Activated CD4-positive, alpha-beta T cell treated with anti-CD3 and anti-CD28 coated beads, Interleukin-2, amount 50 U/mL, for 4 hours (primary cell): ENCODE measurements at places on chromosomes 2 and 18.

DNA sequence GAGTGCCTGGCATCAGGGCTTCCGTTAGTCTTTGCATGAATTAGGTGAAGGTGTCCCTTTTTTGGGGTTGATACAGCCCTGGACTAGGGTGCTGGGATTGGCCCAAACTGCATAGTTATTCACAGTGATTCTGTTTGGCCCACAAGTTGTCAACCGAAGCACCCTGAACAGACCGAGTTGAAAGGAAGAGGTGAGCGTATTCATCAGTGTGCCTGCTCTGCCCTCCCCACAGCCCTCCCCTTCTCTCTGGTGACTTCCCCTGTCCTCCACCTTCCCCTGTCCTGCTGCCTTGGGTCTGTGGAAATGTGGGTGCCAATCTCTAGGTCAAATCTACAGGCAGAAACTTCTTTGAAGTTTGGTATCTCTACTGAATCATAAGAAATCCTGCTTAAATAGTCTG, 330.5 kb downstream of the DYSF start:
- DNase-seq: no peak

DNA sequence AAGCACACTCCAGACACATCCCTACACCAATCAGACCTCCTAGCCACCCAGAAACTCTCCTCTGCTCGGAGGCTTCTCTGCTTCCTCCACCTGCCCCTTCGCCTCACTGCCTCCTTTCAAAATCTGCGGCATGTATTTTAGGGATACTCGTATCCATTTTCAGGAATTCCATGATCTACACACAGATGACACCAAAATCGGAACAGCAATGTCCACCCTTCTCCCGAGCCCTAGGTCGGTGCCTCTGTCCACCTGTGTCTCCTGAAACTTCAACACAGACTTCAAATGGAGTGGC, 1.4 kb upstream of the SH3BP4 start:
- DNase-seq: no peak

GRCh38 chr2:218536804-218537494, 31.2 kb downstream of the USP37 start:
- no peak for DNase-seq

DNA sequence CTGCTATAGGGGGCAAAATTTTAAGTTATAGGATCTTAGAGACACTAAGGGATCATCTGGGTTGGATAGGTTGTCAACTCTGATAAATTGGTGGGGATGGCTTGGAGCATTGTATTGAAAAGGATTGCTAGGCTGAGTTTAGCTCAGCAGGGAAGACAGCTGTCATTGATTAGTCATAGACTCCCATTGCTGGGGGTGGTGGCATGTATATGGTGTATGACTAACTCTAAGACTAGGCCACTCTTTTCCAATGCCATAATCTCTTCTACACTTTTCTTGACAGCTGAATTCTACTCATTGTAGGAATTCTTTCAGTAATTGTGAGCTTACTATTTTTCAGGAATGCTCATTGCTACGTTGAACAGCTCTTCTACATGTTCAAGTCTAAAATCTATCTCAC, 81.3 kb upstream of the PELI1 start:
- no peak for DNase-seq

GRCh38 chr2:24724111-24724775, 68.9 kb downstream of the PTRHD1 start:
- no peak for DNase-seq

- DNase-seq: no peak
Observed at GRCh38 chr18:77111449-77111848, 21.1 kb downstream of the MBP start.

GRCh38 chr2:174493549-174494331, 6.9 kb upstream of the GPR155 start:
- DNase-seq: no peak

GRCh38 chr2:202278036-202278760, 12.6 kb downstream of the NOP58 start:
- DNase-seq: no peak

DNA sequence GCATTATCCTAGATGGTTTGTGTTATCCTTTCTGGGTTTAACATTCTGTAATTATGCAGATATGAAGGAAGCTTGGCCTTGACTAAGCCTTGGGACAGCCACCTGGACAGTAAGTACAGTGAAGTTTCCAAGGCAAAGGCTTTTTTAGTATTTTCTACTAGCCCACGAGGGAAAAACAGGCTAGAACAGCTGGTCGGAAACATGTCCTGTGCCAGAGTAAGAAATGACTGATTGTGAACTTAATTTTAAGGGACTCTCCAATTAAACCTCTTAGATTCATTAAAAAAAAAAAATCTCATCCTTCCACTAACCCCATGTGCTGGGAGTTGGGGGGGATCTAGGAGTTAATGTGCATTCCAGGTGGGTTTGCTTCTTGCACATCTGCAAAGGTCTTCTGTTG, 720.8 kb downstream of the SLC4A3 start:
- no peak for DNase-seq

DNA sequence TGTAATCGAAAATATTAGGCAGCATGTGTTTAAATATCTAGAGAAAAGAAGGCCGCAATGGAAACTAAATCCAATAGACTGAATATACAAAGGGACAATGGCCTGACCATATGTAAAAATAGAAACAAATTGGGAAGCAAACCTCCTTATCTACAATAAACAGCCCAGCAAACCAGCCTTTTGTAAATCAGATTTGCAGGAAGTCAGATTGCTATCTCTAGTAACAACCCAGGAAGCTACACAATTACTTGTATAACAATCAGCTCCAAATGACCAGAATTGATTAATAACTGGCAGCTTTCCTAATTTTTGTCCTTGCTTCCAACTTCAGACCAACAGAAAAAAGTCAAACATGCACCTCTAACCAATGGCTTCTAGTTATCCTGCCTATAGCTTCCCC, 860.0 kb downstream of the CPS1 start:
- DNase-seq: no peak

GRCh38 chr2:96484091-96484490, 21.1 kb downstream of the NEURL3 start:
- DNase-seq: no peak

DNA sequence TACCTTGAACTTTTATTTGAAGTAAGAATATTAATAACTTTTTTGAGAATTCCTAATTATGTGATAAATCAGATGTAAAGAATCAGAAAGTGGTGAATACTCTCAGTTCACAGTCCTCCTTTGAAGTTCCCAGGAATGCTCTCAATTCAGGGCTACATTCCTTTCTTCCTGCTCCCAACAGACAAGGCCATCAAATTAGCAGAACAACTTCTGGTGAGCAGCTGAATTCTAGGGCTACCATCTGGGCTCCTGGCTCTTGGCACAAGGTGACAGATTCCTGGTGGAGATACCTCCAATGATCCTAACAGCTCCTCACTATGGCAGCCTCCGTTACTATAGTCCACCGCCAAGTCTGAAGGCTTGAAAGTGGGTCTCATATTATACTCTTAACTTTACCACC, 37.8 kb upstream of the OLA1 start:
- DNase-seq: no peak

DNA sequence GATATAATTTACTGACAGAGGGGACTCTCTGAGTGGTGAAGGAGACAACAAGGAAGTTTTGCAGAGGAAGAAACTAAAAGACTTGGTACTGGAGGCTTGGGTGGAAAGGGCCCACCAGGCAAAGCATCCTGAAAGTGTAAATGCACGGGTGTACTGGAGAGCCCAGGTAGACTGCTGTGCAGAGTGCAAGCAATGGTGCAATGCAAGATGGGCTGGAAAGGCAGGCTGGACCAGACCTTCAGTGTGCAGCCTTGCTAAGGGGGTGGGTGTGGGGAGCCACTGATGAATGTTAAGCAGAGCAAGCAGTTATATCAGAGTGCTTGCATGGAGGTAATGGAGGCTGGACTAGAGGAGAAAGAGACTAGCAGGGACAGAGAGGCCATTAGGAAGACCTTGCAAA, 10.7 kb downstream of the C2orf74 start:
- DNase-seq: no peak

DNA sequence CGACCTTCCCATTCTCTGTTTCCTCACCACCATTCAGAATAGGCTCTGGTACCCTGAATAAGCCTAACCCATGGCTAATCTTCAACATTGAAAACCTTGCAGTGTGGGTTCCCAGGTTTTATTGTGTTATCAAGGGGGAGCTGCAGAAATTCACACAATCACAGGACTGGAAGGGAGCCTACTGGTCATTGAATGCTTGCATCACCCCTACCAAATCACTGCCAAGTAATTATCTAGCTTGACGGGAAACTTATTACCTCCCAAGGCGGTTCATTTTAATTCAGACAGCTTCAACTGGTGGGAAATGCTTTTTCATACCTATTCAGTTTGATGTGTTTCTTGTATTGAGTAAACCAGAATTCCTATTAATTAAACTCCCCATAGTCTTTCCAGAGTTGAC, 33.6 kb upstream of the EFEMP1 start:
- no peak for DNase-seq

DNA sequence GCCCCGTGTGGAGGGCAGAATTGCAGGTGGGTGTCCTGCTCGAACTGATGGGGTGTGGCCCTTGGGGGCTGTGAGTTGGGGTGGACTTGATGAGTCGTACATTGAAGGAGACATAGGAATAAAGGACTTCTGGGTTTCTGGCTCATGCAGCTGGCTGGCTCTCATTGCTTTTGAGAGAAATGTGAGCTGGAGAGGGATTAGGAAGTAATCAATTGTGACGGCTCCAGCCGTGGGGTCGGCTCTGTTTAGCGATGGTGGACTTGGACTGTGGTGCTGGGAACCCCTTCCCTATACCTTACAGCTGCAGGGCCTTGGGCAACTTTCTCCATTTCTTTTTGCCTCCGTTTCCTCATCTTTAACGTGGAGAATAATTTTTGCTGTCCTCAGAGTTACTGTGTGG, 9.2 kb downstream of the IMPA2 start:
- DNase-seq: no peak

GRCh38 chr18:63213331-63213900, 106.2 kb downstream of the BCL2 start:
- DNase-seq: peak; percentile 38

- DNase-seq: no peak
Observed at GRCh38 chr2:235698028-235698427, 204.2 kb downstream of the AGAP1 start.

GRCh38 chr2:127415593-127416505, 2.4 kb upstream of the PROC start:
- DNase-seq: peak; percentile 82

GRCh38 chr18:48470484-48471180, 61.4 kb upstream of the ZBTB7C start:
- no peak for DNase-seq

DNA sequence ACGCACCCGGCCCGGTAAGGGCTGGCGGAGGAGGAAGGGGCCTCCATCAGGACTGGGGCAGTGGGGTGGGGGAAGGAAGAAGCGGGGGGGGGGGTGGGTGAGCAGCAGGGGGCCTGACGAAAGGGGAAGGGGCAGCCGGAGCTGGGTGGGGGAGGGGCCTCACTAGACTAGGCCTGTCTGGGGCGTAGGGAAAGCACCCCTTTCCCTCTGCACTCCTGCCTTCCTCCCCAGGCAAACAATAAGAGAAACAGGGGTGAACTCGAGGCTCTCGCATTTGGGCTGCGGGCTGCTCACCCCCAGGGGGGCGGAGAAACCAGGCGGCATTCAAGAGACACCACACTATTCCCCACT, 82.7 kb upstream of the POMC start:
- DNase-seq: no peak

GRCh38 chr2:145777914-145778313, 1258.0 kb upstream of the ZEB2 start:
- no peak for DNase-seq

DNA sequence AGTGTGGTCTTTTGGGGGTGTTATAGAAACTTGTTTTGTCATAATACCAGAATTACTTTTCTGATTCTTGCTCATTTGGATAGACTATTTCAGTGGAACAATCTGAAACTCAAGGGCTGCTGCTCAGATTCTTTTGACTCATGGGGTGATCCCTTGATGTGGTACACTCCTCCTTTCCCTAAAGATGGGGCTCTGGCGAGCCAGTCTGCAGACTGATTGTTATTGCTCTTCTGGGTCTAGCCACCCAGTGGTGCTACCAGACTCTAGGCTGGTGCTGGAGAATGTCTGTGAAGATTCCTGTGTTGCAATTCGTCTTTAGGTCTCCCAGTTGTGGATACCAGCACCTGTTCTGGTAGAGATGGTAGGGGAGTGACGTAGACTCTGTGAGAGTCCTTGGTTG, 4.2 kb upstream of the MARS2 start:
- DNase-seq: no peak

DNA sequence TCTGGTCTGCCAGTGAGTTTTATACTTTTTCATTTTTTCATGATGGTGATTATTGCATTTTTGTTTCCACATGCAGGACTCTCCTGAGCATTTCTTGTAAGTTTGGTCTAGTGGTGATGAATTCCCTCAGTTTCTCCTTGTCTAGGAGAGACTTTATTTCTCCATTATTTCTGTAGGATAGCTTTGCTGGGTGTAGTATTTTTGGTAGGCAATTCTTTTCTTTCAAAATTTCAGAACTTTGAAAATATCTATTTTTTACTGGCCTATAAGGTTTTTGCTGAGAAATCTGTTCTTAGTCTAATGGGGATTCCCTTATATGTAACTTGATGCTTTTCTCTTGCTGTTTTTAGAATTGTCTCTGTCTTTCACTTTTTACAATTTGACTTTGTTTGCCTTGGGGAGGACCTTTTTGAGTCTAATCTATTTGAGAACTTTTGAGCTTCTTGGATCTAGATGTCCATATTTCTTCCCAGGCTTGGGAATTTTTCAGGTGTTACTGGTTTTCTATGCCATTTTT, 149.1 kb downstream of the UBR3 start:
- no peak for DNase-seq

DNA sequence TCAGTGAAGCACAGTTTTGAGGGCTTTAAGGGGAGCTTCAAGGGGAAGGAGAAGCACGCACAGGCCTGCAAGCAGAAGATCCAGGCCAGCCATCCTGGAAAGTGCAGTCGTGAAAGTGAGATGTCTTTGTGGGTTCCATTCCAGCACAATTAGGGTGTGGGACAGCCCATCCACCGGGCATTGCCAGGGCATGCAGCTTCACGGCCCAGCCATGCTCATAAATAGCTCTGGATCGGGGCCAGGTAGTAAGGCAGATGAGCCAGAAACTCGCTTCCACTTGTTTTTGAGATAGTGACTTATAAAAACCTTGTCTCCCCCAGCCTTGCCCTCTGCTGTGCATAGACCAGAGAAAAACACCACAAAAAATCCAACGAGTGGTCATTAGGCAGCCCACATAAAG, 21.0 kb downstream of the KDSR start:
- DNase-seq: no peak

DNA sequence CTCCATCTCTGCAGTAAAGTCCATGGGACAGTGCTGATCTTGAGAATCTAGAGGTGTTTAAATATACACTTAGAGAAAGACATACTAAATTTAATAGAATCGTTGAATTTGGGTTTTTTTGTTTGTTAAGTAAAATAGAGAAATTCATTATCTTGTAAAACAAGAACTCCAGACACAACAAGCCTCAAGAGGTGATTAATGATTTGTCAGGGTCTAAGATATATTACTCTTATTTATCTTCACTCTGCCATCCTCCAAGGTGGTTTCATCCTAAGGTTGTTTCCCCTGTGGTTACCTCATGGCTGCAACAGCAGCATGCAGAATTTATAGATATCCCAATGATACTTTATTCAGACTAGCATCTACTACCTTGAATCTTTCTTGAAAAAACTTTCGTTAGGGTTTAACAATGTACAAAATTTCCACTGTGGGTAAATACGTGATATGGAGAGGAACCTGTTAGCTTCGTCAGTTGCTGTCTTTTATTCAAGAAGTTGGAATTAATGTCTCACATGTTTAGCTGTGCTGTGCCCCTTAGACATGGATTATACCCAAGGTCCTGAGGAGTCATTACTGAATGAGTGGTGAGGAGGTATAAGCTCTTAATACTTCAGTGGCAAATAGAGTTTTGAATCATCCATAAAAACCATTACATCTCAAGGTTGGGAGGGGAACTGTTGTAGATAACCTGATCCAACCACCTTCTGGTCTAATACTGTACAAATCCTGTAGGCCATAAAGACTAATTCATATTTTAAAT, 128.0 kb downstream of the GPD2 start:
- no peak for DNase-seq
